ENCODE measurements at places on chromosomes 11 and 22.
A peak's percentile ranks its signal among the peaks of the same experiment; 100 is the strongest.

DNA sequence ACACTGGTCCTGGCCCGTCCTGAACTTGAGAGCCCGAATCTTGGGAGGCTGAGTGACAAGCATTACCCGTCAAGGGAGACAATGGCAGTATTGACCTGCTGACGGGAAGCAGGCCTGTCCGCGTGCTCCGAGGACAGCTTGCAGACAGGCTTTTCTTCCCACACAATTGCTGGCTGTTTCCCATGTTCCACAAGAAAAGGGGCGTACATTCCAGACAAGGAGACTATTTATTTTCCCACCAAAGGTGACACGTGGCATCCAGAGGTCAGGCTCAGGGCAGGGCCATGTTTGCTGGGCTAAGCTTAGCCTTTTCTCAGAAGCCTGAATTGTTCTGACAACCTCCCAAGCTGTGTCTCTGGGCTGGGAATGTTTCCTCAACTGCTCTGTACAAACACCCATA lies 86.9 kb upstream of the SPON1 start:
- no peak for DNase-seq

DNA sequence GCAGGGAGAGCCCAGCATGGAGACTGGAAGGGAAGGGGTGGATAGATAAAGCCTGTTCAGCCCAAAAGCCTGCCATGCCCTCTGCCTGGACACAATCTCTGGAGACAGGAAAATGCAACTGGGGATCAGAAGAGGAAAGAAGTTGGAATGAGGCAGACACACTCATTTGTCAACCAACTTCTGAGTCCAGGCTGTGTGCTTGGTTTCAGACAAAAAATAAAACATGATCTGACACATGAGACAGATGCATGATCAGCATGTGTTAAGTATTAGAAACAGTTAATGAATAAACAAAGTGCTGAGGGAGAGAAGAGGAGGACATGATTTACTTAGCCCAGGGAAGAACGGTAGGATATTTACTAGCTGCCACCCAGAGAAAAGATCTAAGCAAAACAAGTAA lies 839 bp downstream of the LRRN4CL start:
- DNase-seq: no peak

DNA sequence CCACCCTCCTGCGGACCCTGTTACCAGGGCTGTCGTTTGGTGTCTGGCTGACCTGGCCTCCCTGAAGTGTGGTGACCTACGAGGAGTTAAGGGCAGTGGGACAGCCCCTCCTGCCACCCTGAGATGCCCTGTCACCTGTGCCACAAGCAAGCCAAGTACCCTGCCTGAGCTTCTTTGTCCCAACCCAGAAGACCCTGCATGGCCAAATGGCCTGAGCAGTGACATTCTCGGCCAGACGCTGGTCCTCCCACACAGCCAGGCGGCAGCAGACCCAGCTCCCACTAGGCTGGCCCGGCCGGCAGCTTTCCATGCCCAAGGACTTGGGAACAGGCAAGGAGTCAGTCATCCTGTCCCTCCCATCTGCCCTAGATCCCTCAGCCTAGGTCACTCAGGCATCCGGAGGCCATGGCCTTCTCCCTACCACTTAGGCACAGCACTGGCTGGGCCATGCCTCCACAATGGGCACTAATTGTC lies 7.6 kb downstream of the ARVCF start:
- no peak for DNase-seq

- no peak for DNase-seq
Observed at GRCh38 chr11:13134886-13135285, 125.8 kb downstream of the RASSF10 start.

- DNase-seq: no peak
Observed at GRCh38 chr11:132588366-132588765, 943.9 kb downstream of the OPCML start.

DNA sequence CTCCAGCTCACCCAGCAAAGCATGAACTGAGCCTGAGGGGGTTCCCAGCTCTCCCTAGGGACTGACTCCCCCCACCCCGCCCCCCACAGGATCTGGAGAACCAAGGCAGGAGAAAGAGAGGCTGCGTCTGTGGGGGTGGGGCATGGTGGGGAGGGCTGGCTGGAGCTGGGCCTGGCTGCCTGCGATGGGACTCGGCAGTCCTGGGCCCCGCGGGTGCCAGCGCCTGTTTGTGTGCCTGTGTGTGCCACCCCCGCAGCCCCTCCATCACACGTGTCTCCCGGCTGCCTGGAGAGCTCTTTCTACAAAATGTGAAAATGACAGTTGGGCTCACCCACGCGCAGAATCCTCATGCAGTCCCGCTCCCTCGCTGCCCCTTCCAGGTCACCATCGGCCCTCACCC lies 46.8 kb downstream of the CACNA1I start:
- no peak for DNase-seq

DNA sequence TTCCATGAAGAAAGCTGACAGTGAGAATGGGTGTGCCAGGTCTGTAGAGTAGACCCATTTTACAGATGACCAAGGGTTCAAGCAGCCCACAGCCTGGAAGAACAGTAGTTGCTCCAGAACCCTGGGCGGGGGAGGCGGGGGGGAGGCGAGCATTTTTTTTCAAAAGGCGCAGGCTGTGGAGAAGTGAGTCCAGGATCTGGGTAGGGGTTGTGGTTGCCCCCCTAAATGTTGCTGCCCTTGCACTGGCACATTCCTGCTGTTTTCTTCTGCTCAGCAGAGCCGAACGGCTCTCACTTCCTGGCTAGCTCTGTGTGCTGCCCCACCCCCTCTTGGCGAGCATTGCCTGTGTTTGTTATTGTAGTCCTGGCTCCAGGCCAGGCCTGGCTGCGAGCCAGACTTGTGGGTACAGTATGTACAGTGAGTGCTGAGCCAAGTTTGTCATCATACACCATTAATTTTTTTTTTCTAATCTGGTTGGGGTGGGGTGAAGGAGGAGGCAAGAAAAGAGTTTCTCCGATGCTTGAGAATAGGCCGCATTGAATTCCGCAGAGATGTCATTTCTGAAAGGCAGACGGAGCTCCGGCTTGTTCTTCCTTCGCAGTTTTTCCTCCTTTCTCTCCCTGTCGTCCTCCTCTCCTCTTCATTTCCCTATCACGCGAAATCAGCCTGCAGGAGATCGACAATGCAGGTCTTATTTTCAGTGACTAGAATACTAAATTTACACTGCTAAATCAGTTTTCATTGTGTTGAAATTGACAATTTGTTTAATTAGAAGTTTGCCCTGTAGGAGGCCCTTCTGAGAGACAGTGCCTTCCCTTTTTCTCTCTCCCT lies 100.5 kb downstream of the ZBTB16 start:
- DNase-seq: peak; percentile 97

DNA sequence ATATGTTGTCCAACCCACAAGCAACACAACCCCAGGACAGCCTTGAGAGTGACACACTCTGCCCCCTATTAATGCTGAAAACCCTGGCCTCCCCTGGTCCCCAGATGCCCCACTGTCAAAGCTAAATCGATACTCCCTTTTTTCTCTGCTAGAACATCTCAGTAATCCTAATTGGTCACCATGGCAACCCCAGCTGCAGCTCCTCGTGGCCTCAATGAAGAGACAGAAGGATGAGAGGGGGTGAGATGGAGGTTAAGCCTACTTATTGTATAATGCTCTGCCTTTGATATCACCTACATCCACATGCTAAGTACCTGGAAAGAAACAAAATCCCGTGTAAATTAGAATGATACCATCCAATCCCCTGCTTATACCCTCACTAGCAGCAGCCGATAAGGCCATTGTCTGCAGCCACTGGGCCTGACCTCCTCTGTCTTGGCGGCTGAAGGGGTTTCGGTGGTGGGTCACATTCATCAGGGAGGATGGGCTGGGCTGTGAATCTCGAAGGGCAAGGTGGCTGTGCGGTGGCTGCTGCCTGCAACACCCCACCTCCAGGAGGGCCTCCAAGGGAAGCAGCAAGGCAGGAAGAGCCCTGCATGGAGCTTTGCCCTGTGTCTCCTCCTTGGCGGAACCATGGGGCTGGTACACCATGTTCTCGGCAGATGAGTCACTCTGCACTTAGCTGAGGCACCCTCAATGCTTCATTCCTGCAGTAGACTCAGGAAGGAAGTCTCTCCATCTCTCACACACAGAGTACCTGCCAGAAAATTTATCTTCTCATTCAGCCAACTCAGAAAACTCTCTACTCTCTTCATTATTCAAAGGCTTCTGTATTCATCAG lies 399.5 kb downstream of the BUD13 start:
- DNase-seq: no peak

DNA sequence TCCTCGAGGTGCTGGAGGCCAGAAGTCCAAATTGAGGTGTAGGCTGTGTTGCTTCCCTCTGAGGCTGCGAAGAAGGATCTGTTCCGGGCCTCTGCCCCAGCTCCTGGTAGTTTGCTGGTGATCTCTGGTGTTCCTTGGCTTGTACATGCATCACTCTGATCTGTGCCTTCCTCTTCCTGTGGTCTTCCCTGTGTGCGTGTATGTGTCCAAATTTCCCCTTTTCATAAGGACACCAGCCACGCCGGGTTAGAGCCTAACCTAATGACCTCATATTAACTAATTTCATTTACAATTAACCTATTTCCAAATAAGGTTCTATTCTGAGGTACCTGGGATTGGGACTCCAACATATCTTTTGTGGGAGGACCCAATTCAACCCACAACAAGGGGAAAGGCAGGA lies 21.5 kb downstream of the RIBC2 start:
- no peak for DNase-seq

DNA sequence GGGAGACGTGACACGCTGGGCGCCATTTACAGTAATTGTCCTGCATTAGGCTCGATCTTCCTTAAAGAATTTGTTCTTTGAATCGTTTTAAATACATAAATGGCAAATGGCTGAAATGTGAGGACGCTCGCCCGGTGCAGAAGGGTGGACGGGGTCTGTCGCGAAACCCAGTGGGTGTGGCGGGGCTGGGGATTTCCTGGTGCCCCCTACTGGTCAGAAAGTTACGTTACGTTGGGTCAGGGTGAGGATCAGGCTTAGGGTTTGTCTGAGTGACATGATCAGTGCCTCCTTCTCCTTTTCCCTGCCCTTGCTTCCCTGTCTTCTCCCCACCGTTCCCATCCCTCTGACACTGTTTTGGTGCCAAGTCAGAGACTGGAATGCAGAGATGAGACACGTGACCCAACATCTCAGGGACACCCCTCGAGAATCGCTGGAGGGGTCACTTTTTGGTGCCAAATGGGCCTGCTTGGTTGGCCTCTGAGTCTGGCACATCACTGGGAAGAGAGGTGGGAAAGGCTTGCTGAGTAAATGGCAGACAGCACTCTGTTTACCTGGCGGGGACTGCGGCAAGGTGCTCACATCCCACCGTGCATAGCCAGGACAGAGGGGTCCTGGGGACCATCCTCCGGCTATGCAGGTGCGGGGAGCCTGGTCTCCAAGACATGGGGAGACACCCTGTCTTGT lies 1107.6 kb downstream of the BRD1 start:
- DNase-seq: no peak

DNA sequence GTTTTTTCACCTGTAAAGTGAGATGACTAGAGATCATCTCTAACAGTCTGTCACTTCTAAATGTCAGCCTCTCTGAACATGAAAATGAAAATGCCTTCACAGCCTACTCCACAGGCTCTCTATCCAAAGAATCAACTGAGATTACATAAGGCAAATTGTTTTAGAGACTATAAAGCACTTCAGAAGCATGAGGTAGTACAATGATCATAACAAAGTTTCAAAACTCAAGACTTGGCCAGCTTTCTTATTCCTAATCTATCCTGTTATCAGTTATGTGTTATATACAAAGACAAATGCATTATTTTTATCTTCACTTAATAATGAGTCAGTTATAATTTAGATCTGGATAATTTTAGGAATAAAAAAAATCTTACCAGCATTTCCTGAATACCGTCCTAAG lies 20.3 kb upstream of the CEP126 start:
- DNase-seq: no peak

DNA sequence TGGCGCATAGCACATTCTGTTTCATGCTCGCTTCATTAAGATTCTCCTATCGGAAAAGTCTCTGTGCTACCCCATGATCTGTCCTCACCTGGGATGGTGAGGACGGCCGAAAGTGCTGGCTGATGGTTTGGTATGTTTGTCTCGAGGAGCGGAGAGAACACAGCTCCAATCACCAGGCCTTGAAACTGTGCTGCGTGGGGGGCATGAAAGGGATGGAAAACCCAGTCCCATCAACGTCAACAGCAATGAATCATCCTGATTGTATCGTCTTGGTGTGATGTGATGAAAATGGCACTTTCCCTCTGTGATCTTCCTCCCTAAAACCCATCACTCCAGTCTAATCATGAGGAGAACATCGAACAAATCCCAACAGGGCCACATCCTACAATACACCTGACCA lies 8.4 kb downstream of the FXYD6 start:
- DNase-seq: no peak

DNA sequence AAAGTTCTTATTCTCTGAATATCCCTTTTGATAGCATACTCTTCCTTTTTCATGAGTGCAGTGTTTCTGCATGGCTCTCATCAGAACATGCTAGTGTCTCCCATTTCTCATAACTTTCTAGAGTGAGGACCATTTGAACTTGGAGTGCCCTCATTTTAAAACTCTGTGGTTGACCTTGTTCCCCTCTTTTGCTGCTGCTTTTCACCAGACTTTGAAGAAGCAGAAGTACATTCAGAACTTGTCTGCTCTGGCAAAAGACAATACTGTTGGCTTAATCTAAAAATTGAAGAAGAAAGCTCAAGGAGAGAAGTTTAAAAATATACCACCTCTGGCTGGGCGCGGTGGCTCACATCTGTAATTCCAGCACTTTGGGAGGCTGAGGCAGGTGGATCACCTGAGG lies 35.0 kb downstream of the PPARA start:
- no peak for DNase-seq

DNA sequence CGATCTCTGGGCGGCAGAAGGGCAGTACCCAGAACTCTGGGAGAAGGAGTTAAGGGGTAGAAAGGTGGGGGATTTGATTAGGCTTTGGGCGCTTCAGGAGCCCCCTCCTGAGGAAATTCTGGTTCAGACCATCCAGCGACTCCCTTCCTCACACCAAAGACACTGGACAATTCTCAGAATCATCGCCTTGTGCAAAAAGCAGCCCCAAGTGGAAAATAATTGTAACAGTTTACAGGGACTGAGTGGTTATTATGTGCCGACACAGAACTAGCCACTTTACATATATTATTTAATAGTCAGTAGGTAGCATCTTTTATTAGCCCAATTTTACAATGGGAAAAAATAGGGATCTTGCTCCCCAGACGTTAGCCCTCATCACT lies 662 bp upstream of the TRIM3 start:
- no peak for DNase-seq

- no peak for DNase-seq
Observed at GRCh38 chr11:81432333-81432732, 1301.3 kb downstream of the FAM181B start.

DNA sequence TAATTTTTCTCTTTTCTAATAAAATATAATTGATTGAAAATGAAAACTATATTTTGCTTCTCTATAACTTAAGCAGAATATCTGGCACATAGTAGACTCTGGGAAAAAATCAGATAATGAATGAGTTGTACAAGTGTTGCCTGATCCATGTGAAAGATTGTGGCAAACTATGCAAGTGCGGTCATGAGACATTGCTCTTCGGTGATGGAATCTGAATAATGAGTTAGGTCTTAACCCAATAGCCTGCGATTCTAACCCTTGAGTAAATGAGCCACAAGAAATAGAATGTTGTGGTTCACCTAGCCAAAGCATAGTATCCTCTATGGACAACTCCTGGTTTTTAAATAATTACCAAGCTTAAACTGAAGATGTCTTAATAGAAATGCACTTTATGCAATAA lies 333.7 kb upstream of the LUZP2 start:
- no peak for DNase-seq

GRCh38 chr11:67584881-67585873 lies 1.6 kb downstream of the GSTP1 start:
- peak; percentile 34 for DNase-seq

- DNase-seq: no peak
Observed at GRCh38 chr11:119919656-119920055, 190.7 kb upstream of the NECTIN1 start.
